Activated CD8-positive, alpha-beta memory T cell treated with anti-CD3 and anti-CD28 coated beads, Interleukin-2, amount 50 U/mL, for 48 hours (primary cell): ENCODE measurements at places on chromosomes 6 and 20.

- DNase-seq, result no peak
These were observed 91.4 kb upstream of the NEDD9 start for GRCh38 chr6:11323666-11324452.

DNA sequence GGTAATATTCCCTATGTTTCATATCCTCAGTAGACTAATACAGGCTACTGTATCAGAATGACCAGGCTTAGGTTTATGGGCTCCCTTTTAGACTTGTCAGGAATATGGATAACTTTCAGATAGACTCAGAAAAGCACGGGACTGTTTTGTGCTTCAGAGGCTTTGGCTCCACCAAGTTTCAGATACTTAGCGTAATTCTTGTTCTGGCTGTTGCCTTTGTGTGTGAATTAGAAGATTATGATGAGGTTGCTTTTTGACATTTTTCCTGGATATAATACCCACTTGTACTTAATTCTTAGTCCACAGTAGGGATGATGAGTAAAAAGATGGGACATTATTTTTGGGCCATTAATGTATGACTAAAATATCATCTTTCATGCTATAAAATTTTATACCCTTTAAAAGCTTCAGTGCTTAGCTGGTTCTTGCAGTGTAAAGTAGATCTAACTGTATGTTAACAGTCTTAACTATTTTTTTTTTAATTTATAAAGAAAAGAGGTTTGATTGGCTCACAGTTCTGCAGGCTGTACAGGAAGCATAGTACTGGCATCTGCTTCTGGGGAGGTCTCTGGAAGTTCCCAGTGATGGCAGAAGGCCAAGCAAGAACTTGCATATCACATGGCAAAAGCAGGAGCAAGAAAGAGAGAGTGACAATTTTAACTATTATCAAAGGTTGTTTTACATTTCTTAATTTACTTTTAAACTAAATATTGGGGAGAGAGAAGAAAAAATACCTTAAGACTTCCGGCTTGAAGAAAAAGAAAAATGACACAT is 120.7 kb downstream of the ZFAND3 start:
- no peak for DNase-seq

GRCh38 chr6:69784595-69785377 is 12.0 kb downstream of the LMBRD1 start:
- DNase-seq, result no peak

DNA sequence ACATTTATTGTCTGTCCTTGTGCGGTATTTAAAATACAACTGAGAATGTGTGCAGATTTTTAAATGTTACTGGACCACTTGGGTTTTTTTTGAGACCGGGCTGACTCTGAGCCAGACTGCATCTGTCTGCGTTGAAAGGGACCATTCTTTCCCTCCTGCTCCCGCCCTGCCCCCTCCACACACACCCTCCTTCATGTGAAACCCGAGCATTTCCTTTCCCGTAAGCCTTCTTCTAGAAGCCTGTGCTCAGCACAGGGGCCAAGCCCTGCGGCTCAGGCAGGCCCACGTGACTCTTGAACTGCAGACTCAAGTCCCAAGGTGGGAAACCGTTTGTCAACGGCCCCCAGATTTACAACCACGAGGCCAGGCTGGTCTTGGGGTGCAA is 82.7 kb upstream of the FOXC1 start:
- peak; percentile 55 for DNase-seq

DNA sequence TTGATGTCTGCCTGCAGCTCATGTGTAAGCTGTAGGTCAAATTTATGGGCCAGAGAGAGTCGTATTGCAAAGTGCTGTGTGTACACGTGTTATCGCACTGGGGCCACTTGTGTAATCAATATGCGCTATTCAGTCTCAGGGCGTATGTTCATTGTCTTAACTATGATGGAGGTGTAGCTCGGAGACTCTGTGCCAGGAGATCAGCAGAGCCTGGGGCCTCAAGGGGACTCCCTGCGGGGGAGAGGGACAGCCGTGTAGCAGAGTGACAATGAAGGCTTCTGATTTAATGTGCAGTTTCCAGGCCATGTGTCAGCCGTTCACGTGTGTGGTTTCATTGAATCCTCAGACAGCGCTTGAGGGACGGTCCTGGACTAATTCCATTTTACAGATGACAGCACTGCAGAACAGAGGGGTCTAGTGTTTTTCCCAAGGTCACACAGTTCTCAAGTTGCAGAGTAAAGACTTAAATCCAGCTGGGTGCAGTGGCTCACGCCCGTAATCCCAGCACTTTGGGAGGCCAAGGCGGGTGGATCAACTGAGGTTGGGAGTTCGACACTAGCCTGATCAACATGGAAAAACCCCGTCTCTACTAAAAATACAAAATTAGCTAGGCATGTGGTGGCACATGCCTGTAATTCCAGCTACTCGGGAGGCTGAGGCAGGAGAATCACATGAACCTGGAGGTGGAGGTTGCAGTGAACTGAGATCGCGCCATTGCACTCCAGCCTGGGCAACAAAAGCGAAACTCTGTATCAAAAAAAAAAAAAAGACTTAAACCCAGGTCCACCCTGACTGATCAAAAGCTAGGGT is 242.5 kb downstream of the PREX1 start:
- no peak for DNase-seq
